ENCODE measurements at places on chromosomes 5 and 9.

GRCh38 chr5:40842351-40842750, 1.2 kb downstream of the CARD6 start:
- peak; percentile 30 for DNase-seq

DNA sequence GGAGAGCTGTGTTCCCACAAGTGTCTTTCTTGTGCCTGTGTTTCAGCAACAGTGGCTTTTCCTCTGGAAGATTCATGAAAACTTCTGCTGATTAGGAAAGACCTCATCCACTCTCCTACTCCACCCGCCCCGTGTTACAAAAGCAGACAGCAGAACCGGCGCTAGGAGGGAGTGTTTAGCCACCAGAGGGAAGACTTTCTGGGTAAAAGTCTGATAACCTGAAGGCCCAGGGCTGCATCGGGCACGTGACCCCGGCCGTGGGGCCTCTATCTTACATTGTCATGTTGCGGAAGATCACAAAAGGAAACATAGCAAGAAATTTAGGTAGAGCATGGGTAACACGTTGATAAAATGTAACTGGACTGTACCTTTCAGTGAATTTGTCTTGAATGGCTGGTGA, 32.0 kb upstream of the DMRT2 start:
- no peak for DNase-seq

- DNase-seq, result no peak
Measured at GRCh38 chr5:91645347-91645746, 262.2 kb upstream of the ARRDC3 start.

DNA sequence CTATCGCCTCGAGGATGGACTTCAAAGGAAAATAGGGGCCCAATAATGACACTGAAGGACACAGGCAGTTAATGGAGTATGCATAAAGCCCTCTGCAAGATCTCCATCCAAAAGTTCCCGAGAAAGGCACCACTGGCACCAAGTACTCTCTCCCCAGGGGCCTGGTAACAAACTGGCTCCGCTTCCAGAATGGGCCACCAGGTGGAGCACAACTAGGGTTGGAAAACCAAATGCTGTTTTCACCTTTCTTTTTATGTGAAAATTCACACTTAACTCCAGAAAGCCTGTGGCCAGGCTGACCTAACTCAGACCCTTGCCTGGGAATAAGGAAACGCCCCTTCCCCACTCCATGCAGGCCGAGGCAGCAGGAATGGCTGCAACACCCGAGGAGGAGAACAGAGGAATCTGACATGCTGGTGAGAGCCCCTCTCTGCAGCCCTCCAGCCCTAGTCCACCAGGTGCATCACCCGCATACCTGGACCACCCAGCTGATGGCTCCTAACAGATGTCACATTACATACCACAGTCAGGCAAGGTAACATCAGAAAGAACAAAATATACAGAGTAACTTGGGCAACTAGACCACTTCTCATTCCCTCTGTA, 42.8 kb downstream of the CAMSAP1 start:
- peak; percentile 84 for DNase-seq

DNA sequence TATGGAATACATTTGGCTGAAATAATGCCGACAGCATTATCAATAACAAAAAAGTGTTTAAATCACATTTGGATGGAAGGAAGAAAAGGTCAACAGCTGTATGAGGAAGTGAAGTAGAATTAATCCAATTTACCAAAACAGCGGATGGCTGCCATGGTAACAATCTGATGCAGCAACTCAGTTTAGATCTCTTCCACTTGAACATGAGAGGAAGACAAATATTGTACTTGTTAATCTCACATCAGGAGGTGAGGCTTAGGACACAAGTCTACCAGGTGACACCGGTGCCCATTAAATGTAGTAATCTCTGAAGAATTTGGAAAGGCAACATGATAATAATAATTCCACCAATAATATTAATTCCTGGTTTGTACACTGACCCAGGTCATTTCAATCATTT, 2.4 kb downstream of the RASEF start:
- no peak for DNase-seq

- no peak for DNase-seq
Measured at GRCh38 chr5:102617191-102618187, 118.7 kb upstream of the SLCO6A1 start.

DNA sequence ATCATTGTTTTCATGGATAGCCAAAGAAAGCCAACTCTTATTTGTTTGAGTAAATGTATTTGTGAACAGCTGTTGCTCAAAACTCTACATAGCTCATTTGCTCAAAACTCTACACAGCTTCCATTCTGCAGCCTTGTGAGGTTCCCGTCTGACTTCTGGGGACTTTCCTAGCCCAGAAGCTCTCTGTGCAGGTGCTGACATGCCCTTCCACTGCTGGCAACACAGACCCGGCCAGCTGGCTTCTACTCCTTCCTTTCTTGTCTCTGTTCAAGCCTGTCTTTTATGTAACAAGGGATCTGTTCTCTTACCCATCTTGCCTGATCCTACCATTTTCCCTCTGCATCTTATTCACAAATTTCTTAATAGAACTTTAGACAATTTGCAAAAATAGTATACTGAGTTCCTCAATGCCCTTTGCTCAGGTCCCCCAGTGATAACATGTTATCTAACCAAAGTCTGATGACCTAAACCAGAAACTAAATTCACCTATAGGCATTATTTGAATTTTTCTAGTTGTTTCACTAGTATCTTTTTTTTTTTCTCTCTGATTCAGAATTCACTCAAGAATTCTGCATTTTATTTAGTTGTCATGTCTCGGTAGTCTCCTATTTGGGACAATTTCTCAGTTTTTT, 556.5 kb upstream of the SEMA6A start:
- no peak for DNase-seq

All from suppressor macrophage (primary cell).